ENCODE measurements at places on chromosomes 1 and 21. TPM values are rescaled to one million over a fixed set of nuclear protein-coding genes. Genes with fewer than 3 reads are reported as not detected.

Gene EFCAB14
- total RNA-seq: 29.2 TPM

Gene TNFAIP8L2
- total RNA-seq: not detected

Gene HLCS
- total RNA-seq: 6.5 TPM

Gene LCA5L
- 1.2 TPM for total RNA-seq

Gene HES5
- total RNA-seq: not detected

Gene CYP4A22
- not detected for total RNA-seq

Gene SV2A
- 0.08 TPM for total RNA-seq

Gene RCC2
- total RNA-seq: 58.9 TPM

Gene TPTE
- total RNA-seq: not detected

Gene DAP3
- total RNA-seq: 131 TPM

Gene LORICRIN
- not detected for total RNA-seq
